ENCODE measurements at places on chromosomes 12 and 14.

GRCh38 chr12:98352218-98352811, 163.1 kb upstream of the TMPO start:
- DNase-seq, result no peak

DNA sequence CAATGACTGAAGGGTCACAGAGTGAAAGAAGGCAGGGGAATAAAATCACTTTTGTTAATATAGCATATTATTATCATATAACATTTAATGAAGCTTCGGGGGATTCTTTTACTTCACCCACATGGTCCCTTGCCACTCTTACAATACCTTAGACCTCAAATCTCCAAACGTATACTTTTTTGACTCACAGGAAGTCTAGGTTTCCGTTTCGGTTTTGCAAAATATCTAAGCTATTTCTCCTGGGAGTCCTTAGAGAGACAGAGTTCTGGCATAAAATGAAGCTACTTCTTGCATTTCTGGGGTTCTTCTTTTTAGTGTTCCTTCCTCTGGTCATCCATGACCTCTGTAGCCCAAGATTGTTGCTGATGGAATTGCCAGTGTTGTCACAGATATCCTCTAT, 590.5 kb upstream of the ATP2B1 start:
- DNase-seq, result no peak

DNA sequence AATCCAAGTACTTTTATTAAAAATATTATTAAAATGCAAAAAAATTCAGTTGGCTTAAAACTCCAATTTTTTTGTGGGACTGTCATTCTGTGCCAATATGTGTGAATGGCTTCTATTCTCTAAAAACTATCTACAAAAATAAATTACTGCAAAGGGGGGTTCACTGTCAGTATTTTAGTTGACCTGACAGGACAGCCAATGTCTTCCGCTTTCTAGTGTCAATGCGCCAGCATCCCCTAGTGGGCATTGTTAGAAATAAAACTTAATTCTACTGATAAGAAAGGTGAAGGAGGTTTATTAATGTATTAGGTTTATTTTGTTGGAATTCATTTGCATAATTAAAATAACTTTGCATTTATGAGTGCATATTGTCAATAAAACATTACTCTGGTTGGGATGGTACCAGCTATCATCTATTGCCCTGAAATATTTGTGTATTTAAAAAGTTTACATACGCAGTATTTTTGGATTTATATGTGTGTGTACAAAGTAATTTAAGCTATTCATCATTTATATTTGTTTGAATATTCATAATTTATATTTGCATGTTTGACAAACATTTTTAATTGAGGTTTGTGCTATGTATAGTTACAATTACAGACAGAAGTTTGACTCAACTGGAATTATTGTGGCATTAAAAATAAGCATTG, 527.2 kb downstream of the FLRT2 start:
- no peak for DNase-seq

DNA sequence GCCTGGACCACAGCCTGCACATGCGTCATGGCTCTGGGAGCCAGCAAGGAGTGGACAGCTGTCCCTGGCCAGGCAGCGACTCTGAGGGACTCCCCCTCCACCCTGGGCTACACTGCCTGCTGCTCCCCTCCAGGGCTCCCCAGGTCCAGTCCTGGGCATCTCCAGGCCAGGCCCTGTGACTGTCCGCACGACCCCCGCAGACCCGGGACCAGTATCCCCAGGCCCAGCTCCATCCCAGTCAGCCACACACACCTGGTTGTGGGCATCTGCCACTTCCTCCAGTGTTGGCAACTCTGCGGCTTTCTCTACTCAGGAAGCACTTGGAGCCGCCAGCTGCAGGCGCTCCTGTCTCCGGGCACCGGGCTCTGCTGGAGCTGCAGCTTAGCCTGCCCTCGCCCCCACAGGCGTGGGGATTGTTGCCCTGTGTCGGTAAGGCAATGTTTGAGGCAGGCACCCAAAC, 2.4 kb downstream of the ULK1 start:
- DNase-seq, result no peak

DNA sequence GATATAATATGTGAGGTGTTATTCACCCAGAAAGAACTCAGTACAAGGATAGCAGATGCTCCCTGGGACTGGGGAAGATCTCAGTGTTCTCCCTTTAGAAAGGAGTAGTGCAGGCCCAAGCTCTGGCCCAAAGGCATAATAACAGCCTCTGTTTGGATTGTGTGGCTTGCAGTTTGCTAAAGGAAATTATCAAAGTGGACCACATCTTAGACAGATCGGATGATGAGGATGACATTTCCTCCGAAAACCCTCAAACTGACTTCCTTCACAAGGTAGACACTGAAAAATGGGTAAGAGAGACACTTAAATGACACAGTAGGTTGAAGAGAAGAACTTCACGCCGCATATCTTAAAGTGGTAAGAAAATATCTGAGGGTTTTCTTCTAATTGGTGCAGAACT, 26.1 kb downstream of the SMCO2 start:
- DNase-seq, result no peak

- DNase-seq, result peak; percentile 13
Observed at GRCh38 chr14:61528591-61529021, 166.7 kb upstream of the HIF1A start.

DNA sequence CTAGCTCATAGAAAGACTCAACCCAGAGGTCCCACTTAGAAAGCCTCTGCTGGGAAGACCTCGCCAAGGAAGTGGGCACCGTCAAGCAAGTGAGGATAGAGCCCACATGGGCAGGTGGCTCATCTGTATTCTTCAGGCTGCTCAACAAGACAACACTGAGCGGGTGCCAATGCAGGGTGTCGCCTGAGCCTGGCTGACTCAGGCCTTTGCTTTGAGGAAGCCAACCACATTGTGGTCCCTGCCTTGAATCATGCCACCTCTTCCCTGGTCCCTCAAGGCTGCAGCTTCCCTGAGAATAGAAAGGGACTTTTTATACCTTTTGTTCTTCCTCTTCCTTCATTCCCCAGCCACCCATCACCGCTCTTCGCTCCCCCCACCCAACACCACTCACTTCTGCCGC, 2.1 kb upstream of the RNASE13 start:
- no peak for DNase-seq

DNA sequence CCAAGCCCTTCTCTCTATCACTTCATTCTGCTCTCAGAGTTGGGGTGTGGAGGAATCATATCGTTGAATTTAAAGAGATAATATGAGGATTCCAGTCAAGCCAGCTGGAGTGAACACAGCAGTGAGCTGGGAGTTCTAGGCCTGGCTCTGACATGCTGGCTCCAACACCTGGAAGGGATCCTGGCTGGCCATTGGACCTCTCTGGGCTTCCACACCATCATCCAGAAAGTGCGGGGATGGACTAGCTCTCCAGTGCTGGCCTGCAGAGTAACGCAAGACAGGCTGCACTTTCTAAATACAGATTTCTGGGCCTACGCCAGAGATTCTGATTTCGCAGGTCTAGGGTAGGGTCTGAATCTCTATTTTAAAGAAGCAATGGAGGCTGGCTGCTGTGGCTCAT, 34.8 kb upstream of the HDAC7 start:
- DNase-seq, result no peak

DNA sequence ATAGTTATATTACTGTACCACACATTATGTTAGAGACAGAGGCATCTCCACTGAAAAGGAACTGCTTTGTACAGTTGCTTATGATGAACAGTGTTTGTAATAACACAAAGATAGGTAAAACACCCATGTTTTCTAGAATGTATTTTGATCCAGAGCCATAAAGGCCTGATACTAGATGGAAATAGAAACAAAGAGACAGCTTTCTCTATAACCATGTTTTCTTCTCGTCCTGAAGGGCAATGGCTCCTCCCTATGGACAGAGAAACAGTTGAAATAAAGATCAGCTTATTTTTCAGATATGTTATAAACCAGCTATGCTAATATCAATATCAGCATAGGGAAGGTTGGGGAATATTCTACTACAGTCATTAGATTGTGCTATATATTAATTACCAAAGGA, 109.2 kb downstream of the ATXN7L3B start:
- no peak for DNase-seq

DNA sequence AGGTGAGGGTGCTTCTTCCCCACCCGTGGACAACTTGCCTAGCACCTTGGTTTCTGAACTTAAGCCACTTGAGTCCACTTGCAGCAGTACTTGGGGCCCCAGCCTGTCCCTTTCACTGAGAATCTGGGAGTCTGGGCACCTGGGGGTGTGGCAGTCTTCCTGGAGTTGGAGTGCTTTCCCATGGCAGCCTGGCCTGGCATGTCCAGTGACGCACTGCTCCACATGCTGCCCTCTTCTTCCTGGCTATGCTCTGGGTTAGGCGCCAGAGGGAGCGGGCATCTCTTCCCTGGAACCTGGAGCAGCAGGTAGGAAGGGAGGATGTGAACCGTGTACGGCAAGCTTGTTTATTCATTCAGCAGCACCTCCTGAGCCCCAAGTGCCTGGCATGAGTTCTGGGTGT, 76.4 kb downstream of the PAPOLA start:
- no peak for DNase-seq

GRCh38 chr14:64968167-64968566, 4.0 kb downstream of the RAB15 start:
- no peak for DNase-seq

- no peak for DNase-seq
Observed at GRCh38 chr12:25518512-25518911, 34.6 kb downstream of the LMNTD1 start.

DNA sequence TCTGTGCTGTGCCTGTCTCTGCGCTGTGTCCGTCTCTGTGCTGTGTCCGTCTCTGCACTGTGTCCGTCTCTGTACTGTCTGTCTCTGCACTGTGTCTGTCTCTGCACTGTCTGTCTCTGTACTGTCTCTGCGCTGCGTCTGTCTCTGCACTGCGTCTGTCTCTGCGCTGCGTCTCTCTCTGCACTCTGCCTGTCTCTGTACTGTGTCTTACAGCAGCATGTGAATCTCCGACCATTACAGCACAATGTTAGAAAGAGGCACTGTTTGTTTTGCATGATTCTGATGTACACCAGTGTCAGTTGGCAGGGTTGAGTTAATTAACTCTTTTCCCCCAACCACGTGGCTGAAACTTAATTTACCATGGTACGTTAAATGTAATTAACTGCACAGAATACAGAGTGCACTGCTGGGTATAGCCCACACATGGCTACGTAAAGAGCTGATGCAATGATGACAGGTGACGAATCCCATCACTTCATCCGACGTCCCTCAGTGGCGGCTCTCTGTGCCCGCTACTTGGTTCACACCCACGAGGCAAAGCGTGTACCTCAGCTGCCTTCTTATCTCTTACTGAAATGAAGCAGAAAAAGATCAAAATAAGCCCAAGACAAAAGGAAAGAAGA, 127.7 kb upstream of the SFSWAP start:
- DNase-seq, result no peak

- DNase-seq, result no peak
Observed at GRCh38 chr12:130677957-130678558, 38.0 kb downstream of the RIMBP2 start.

GRCh38 chr12:3470296-3470695, 20.7 kb upstream of the PRMT8 start:
- no peak for DNase-seq

GRCh38 chr12:40647651-40648050, 44.6 kb upstream of the CNTN1 start:
- no peak for DNase-seq

GRCh38 chr12:130989391-130989790, 35.7 kb downstream of the ADGRD1 start:
- no peak for DNase-seq

DNA sequence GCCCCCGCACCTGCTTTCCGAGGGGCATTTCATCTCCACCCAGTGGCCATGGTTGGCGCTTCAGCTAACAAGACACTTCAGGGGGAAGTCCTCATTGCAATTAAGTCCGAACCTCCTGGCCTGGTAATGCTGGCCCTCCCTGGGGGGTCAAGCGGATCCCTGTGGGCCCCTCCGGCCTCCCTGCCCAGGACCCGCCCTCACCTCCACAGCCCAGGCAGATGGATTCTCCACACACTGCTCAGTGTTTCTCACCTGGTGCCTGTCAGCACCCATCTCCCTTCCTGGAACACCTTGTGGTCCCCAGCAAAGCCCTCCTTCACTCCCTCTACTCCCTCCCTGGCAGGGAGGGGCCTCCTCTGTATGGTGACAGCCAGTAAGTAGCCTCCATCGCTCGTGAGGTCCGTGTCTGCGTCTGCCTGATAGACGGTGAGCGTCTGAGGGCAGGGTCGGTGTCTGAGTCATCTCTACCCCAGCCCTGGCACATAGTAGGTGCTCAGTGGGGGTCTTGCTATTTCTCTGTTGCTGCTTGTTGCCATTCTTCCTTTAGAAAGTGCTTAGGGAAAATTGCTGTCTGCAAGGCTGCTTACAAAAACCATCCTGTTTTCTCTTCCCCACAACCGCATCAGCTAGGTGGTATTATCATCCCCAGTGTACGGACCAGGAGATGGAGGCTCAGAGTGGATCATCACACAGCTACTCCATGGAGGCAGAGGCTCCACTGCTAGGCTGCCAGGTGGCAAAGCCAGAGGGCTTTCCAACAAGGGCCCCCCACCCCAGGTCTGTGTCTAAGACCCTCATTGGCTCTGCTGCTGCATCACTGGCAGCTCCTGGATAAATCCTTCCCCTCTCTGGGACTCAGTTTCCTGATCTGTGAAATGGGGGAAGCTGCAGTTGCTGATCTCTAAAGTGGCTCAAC, 39.7 kb upstream of the EML1 start:
- DNase-seq, result no peak

DNA sequence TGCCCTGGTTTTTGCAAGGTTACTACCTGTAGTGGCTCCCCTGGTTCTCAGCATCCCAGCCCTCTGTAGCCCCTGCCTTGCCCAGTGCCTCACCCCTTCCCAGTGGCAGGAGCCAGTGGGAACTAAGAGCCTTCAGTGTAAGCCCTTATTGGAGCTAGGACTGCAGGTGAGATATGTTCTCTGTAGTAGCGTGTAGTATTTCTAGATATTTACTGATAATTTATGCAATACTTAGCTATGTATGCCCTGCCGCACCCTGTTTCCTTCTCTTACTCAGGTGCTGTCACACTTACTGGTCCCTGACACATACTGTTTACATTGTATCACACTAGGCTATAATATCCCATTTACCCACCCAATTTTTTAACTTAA, 3.6 kb downstream of the BMAL2 start:
- DNase-seq, result no peak

GRCh38 chr14:30223385-30223785, 295.7 kb upstream of the PRKD1 start:
- DNase-seq, result no peak

- no peak for DNase-seq
Observed at GRCh38 chr12:128077917-128078298, 189.1 kb upstream of the TMEM132C start.

DNA sequence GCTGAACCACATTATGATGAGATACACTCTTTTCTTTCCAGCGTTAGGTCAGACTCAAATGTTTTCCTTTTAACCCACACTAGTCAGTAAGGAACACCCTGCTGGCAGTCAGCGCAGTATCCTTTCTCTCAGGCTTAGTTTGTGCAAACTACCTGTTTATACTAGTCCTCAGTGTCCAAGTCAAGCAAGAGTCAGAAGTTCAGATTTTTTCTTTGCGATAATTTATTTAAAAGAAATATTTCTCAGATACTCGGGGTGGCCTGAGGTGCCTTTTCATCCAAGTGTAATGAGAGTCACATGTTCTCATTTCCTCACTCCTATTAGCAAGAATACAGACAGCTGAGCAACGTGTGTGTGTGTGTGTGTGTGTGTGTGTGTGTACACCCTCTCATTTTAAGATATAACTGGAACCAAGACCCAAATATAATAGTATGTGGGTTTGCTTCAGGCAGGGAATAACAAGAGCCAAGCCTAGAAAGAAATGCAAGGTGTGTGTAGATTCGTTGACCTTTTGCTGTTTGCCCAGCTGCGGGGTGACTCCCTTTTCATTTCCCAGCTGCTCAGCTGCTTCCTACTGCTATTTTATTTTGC, 182.7 kb downstream of the KICS2 start:
- no peak for DNase-seq

Measured in CD4-positive, alpha-beta T cell treated with Interleukin-1 beta for 1 hour (primary cell).